ENCODE measurements at places on chromosomes 1 and 21.

DNA sequence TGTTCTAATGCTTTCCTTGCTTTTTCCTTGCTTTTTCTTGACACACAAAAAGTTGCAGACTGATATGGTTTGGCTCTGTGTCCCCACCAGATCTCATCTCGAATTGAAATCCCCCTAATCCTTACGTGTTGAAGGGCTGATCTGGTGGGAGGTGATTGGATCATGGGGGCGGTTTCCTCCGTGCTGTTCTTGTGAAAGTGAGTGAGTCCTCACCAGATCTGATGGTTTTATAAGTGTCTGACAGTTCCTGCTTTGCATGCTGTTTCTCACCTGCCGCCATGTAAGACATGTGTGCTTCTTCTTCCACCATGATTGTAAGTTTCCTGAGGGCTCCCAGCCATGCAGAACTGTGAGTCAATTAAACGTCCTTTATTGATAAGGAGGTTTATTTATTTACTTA lies 11.3 kb downstream of the SPATA17 start:
- no peak for DNase-seq

DNA sequence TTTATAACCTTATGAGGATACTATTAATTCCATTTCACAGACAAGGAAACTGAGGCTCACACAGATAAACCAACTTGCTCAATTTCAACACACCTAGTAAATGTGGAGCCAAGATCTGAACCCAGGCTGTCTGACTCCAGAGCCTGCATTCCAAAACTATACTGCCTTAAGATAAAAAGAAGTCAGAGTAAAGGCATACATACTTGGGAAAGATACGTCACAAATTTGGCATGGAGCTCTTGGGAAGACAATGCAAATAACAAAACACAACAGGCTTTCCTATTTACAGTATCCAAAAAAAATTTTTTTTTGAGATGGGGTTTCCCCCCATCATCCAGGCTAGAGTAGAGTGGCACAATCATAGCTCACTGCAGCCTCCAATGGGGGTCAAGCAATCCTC lies 5.9 kb downstream of the AKT3 start:
- DNase-seq: no peak

DNA sequence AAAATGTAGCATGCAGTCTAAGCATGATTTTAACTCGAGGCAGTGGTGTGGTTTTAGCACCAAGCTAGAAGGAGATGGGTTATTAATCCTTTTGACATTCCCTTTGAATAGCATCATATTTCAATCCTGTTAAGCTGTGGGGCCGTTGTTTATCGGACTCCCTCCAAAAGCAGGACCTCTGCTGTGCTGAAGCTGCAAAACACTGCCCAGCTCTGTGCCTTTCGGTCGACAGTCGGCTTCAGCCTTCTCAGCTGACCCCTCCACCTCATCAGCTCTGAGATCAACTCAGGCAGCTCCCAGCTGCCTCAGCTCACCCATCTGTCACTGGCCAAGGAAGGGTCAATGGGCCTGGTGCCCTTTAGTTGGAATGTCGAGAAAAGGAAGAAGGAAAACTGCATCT lies 95.5 kb downstream of the KAZN start:
- DNase-seq: no peak

DNA sequence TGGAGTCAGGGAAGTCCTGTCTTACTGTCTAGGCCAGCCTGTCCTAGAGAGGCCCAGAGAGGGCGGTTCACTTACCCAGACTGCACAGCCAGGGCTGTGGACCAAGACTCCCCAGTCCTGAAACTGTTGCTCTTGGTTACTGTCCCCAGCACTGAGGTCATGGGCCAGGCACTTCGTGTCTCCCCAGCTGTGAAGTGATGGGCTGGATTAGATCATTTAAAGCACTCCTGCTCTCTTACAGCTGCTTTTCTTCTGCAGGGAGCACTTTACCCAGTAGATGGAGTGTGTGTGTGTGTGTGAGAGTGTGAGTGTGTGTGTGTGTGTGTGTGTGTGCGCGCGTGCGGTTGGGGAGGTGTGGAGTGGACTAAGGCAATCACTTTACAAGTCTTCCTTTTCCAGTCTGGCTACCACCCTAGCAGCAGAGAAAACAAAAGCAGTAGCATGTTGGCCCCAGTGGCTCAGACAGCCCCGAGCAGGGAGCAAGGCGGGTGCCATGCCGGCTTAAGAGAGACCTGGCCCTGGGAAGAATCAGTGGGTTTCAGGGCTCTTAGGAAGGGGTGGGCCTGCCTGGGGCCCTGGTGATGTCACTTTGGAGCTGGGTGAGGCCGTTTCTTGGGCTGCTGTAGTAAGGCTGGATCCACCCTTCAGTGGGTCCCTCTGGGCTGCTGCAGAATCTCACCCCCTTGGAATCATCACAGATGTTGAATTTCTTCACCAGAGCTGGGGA lies 2.4 kb downstream of the SPSB1 start:
- no peak for DNase-seq

GRCh38 chr1:241560146-241560848 lies 28.1 kb downstream of the KMO start:
- no peak for DNase-seq

GRCh38 chr1:32989160-32990050 lies 24.8 kb upstream of the RNF19B start:
- DNase-seq: peak; percentile 89
